Nucleus accumbens (tissue), 56 donors: ENCODE measurements at places on chromosomes 1 and 21.

GRCh38 chr1:213035573-213035972 is 15.5 kb upstream of the RPS6KC1 start:
- no peak for DNase-seq

- DNase-seq = no peak
These were observed 51.5 kb upstream of the ARHGEF16 start for GRCh38 chr1:3403011-3403345.

GRCh38 chr1:110412576-110412975 is 5.1 kb upstream of the LAMTOR5 start:
- peak; percentile 41 for DNase-seq

GRCh38 chr1:11072216-11072917 is 12.5 kb upstream of the SRM start:
- DNase-seq = no peak

DNA sequence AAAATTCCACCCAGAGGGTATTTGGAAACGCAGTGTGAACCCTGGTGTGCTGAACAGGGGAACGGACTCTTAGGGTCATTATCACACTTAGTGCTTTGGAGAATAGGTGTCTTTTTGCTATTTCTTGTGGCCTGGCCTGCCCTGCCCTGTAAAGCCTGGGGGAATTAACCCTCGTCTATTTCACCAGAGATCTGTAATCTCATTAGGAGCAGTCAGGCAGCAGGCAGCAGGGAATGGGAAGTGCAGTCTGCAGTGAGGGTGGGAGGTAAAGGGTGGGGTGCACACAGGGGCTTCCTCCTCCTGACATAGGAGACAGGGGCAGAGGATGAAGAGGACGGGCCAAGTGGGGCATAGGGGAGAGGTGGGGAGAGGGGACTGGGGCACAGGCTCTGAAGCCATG is 1.1 kb upstream of the SLC1A7 start:
- no peak for DNase-seq

DNA sequence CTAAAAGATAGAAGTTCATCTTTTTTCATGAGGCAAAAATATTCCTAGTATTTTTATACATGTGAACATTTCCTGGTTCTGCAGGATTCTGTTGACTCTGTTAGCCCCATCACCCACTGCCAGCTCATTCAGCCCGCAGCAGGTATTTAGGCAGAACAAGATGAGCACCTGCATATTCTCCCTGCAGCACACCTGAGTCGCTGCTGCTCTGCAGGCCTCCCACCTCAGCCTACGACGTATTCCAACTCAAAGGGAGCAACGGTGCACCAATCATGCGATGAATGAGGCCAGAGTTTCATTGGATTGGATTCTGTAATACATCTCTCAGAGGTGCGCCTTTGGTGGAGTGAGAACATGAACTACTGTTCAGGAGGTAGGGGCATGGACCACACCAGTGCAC is 87.6 kb downstream of the CNIH3 start:
- no peak for DNase-seq

GRCh38 chr1:1477206-1477605 is 5.6 kb downstream of the ATAD3B start:
- no peak for DNase-seq

DNA sequence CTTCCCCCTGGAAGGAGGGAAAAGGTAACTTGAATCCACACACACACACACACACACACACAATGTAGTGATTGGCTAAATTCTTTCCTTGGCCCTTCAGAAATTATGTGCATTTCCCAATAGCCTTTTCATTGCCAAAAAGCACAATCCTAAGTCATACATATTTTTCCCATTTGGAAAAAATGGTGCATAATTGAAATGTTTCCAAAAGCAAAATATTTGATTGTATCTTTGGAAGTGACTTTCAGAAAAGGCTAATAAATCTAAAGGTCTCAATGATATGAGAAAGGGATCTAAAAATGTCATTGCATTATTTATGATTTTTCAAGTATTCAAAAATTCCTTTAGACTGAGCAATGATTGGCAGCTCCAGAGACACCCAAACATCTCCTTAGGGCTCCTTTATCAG is 43.5 kb upstream of the NEK7 start:
- no peak for DNase-seq

DNA sequence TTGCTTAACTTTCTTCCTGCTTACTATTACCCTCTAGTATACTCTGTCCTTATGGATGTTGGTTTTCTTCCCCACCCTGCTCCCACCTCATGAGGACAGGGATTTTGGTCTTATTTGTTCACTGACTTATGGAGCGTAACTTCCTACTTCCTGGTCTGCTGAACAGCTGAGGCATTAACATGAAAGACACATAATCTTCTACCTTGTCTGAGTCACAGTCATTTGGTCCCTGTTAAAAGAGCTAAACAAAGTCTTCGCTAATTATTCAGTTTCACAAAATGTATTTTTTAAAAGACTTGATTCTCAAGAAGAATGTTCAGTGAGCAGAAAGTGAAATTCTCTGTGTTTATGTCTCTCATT is 18.5 kb downstream of the RNASEL start:
- no peak for DNase-seq

DNA sequence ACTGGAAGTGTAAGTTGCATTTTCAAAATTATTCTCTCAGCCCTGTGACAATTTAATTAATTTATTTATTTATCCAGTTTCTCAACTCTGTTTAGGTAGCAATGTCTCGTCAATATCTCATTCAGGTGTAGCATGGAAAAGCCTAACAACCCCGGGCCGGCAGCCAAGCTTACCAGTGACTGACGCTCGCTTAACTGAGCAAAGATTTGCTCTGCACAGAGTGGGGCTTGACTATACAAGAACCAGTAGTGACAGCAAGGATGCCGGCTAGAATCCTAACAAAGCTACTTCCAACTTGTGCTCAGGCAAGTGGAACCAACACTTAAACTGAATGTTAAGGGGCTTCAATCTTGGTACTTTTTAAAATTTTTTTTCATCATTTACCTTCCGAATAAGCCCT is 80.9 kb upstream of the ESRRG start:
- DNase-seq = no peak

GRCh38 chr1:96519851-96520578 is 201.6 kb upstream of the PTBP2 start:
- no peak for DNase-seq

GRCh38 chr1:200245473-200245872 is 164.4 kb downstream of the ZNF281 start:
- no peak for DNase-seq

GRCh38 chr1:227357171-227357926 is 39.1 kb upstream of the CDC42BPA start:
- DNase-seq = no peak

DNA sequence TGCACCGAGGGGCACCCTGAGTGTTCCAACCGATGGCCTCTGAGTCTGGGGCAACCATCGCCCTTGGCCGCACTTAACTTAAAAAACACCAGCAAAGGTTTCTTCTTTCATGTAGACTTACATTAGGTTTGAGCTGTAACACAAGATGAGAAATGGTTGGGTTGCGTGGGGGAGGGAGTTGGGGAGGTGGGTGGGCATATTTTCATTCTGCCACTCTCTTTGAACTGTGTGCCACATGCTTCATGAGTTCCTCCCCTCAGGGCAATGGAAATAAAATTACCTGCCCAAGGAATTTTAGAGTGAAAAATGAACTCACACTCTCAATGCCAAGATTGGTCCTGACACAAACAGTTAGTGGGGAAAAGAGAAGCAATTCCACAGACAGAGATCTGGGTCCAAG is 430.1 kb upstream of the USP24 start:
- DNase-seq = no peak

- DNase-seq = no peak
These were observed 33.1 kb downstream of the CAPZB start for GRCh38 chr1:19452221-19452663.

- DNase-seq = no peak
These were observed 78.7 kb downstream of the RGL1 start for GRCh38 chr1:183883623-183884022.

GRCh38 chr1:60055336-60055735 is 18.2 kb downstream of the C1orf87 start:
- no peak for DNase-seq

DNA sequence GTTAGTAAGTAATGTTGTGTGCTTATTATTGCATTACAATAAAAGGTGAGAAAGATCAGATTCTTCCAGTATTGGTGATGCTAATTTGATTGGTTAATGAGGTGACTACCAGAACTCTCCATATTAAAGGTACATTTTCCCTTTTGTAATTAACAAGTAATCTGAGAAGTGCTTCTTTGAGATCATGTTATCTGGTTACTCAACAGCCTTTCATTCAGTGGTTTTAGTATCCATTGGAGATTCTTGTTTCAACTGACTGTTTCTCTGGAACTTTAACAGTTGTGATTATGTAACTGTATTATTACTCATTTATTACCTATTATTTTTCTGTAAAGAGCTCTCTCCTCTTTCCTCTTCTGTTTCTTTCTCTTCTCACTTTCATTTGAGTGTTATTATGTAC is 86.7 kb downstream of the PEX14 start:
- no peak for DNase-seq

- no peak for DNase-seq
These were observed 34.3 kb upstream of the SLC16A1 start for GRCh38 chr1:112990271-112990670.

GRCh38 chr1:112692681-112693080 is 14.2 kb downstream of the RHOC start:
- no peak for DNase-seq

- no peak for DNase-seq
These were observed 604 bp upstream of the FMN2 start for GRCh38 chr1:240090957-240091600.

- DNase-seq = no peak
These were observed 22.8 kb downstream of the AKT3 start for GRCh38 chr1:243827206-243827605.

GRCh38 chr1:37845049-37845646 is 14.2 kb downstream of the MTF1 start:
- no peak for DNase-seq

- DNase-seq = no peak
These were observed 174.7 kb downstream of the HHIPL2 start for GRCh38 chr1:222373216-222373615.

GRCh38 chr1:29335573-29335972 is 99.3 kb downstream of the PTPRU start:
- DNase-seq = no peak

DNA sequence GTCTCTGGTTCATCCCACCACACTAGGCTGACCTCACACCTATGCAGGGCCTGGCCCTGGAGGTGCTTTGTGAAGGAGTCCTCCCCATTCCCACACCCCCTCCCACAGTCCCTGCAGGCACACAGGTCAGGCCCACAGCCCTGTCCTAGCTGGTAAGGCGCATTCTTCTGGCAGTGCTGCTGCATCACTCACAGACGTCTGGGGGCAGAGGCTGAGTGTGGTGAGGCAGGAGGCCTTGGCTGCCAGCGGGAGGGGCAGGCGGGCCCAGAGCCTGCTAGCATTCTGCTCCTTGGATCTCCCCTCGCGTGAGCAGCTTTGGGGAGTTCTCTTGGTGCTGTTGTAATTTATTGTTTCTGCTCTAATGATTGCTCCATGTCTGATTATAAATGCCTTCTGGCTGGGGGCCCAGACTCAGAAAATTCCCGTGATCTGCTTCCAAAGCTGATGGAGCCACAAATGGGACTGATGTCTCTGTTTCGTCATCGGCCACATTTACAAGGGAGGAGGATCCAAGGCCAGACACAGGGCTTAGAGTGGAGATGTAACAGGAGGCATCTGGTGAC is 62.9 kb downstream of the TRABD2B start:
- DNase-seq = no peak

DNA sequence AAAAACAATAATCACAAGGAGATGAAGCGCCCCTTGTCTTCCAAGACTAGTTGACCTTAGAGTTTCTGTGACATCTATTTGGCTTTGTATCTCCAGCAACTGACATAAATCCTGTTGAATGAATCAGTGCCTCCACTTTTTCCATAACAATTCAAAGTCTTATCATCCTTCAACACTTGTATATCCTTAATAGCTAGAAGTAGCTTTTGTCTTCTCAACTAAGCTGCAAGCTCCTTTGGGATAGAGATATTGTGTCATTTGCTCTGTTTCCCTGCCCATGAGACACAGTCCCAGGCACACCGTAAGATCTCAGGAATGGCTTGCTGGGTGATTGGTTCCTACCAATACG is 5.7 kb downstream of the PIGR start:
- no peak for DNase-seq

GRCh38 chr1:223492044-223492443 is 98.8 kb downstream of the CCDC185 start:
- DNase-seq = no peak

- no peak for DNase-seq
These were observed 30.5 kb downstream of the CACNA1E start for GRCh38 chr1:181513786-181514297.

DNA sequence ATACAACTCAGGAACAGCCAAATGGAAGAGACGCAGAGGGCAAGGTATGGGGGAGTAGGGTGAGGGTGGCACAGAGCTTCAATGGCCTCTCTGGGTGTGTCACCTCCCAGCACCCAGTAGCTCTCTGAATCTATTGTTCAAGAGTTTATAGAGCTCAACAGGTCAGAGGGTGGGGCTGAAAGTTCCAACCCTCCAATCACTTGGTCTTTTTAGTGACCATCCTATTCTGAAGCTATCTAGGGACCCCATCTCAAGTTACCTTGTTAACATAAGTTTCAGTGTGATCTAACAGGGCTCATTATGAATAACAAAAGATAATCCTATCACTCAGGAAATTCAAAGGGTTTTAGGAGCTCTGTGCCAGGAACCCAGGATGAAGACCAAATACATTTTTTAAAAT is 31.2 kb upstream of the ZNF697 start:
- DNase-seq = no peak

DNA sequence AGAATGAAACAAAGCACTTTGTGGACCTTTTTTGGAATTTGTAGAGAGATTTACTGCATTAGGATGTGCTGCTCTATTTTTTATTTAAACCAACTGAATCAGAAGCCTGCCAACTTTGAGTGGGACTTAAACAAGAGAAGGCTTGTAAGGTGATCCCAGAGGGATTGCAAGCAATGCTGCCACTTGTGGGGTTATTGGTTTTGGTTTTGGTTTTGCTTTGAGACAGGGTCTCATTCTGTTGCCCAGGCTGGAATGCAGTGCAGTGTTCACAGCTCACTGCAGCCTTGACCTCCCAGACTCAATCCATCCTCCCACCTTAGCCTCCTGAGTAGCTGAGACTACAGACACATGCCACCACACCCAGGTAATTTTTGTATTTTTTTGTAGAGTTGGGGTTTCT is 32.2 kb upstream of the GNG5 start:
- DNase-seq = no peak

DNA sequence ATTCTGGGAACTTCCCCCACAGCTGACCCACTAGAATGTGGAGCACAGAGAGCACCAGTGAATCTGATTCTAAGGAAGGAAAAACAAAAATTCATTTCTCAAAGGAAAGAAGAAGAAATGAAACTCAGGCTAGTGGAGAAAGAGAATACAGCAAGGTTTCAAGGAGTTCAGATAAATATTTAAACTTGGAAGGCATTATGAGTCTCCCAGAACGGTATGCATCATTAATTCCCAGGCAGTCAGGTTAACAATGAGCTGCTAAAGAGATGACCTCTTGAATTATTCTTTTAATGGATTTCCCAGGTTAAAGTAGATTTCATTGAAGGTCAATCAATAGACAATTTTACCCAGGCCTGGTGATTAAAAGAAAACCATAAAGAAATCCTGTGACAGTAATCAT is 103.6 kb upstream of the KAZN start:
- DNase-seq = no peak

- no peak for DNase-seq
These were observed 43.4 kb downstream of the PARP1 start for GRCh38 chr1:226364514-226364899.

- no peak for DNase-seq
These were observed 93.0 kb upstream of the DUSP10 start for GRCh38 chr1:221834698-221835513.
